ENCODE measurements at places on chromosomes 2 and 18. TPM values are rescaled to one million over a fixed set of nuclear protein-coding genes. Genes with fewer than 3 reads are reported as not detected.

The CD207 gene
- total RNA-seq = 0.27 TPM

The ASPRV1 gene
- 3.2 TPM for total RNA-seq

The NOSTRIN gene
- 5.3 TPM for total RNA-seq

GRCh38 chr2:235725841-235726240, 232.0 kb downstream of the AGAP1 start:
- H3K36me3 ChIP-seq = no peaks in the 10 kb centered on the region
- no peak overlapping the region for H3K27ac ChIP-seq
- peaks cover 25% of the 10 kb centered on the region for H3K4me1 ChIP-seq
- no peak overlapping the region for H3K4me3 ChIP-seq
- H3K27me3 ChIP-seq = no peaks in the 10 kb centered on the region

DNA sequence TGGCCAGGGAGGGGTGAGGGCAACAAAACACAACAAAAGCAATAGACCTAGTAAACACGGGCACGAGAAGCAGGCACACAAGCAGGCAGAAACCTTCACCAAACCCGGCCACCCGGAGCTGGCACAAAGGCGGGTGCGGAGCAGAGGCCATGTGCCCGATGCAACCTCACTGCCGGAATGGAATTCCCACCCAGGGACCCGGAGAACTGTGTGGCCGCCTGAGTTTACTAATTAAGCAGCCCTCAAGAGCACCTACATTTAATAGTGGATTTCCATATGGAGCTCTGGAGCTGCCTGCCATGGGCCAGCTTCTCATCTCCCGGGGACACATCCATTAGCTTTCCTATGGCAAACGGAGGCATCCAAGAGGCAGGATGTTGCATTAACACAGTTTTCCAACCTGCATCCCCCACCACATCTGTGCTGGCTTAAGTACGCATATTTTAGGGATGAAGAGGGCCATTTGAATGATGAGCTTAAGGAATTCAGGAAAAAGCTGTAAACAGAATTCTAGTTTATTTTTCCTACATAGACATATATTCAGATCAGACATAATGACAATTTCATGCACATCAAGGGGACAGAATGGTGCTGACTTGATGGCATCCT, 104.5 kb upstream of the SMIM21 start:
- H3K4me3 ChIP-seq = no peak overlapping the region
- no peaks in the 10 kb centered on the region for H3K4me1 ChIP-seq
- H3K27ac ChIP-seq = no peak overlapping the region
- H3K36me3 ChIP-seq = no peaks in the 10 kb centered on the region
- no peaks in the 10 kb centered on the region for H3K27me3 ChIP-seq

GRCh38 chr18:53665701-53666100, 558.8 kb downstream of the MBD2 start:
- no peak for DNase-seq
- no peaks in the 10 kb centered on the region for H3K36me3 ChIP-seq
- no peaks in the 10 kb centered on the region for H3K4me1 ChIP-seq
- H3K4me3 ChIP-seq = no peak overlapping the region
- H3K27me3 ChIP-seq = no peaks in the 10 kb centered on the region
- H3K27ac ChIP-seq = no peak overlapping the region

DNA sequence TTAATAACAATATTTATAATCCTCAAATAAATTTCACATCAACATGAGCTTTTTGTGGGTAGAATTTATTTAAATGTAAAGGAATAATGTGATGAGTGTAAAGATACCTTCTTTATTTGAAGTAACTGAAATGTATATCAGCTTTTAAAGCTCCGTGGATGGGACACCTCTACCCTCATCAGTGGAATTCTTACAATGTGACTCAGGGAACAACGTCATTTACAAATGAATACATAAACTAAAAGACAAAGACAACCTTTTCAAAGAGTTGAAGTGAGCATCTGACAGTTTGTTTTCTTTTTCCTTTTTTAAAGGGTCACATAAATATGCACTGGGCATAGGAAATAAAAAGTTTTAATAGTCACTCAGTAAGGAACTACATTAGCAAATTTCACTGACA, 1127.0 kb upstream of the CRIM1 start:
- H3K27me3 ChIP-seq = no peaks in the 10 kb centered on the region
- H3K4me3 ChIP-seq = no peak overlapping the region
- DNase-seq = no peak
- no peaks in the 10 kb centered on the region for H3K4me1 ChIP-seq
